Dermis blood vessel endothelial cell (primary cell): ENCODE measurements at places on chromosomes 2 and 18.

- no peak for DNase-seq
These were observed 677 bp upstream of the SMAD4 start for GRCh38 chr18:51029378-51029693.

DNA sequence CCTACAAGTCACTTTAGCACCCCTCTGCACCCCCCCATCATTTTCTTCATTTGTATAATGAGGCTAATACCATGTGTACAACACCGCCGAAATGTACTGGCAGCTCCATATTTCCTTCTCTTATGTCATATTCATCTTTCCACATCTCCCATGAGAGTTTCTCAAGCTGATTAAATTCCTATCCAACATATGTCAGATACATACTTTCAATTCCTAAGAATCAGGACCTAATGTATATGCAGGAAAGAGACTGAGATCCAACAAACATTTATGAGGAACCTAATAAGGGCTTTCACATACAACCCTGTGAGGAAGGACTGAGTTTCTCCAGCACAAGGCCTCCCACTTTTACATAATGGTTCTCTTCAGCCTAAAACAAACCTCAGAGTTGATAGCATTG, 41.9 kb downstream of the PRKD3 start:
- DNase-seq, result no peak

DNA sequence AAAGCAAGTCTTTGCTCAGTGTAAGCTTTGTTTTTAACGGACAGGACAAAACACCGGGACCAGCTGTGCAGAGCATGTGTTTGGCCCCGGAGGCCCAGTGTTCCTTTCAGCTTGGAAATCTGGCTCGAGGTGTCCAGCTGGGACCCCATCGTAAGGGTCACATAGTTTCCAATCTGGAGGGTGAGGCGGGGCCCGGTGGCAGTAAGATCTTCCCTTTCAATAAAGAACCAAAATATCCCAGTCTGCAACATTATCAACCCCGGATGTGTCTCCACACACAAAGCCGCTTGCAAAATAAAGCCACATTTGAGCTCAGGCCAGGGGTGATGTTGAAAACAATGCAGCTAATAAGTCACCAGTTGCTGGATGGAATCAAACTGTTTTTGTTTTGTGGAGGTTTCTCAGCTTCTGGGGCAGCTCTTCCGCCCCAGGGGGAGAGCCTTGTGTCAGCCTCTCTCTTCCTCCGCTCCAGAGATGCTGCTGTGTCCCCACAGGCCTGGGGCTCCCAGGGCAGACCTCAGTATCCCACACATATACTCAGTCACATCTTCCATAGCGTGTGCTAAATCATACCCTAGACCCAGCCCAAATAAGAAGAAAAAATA, 138.6 kb upstream of the GLI2 start:
- DNase-seq, result peak; percentile 92

- DNase-seq, result peak; percentile 23
These were observed 131.0 kb downstream of the ZAP70 start for GRCh38 chr2:97844311-97844859.

- DNase-seq, result no peak
These were observed 294.9 kb downstream of the FSIP2 start for GRCh38 chr2:186033541-186033940.

- DNase-seq, result no peak
These were observed 104.4 kb downstream of the OSBPL1A start for GRCh38 chr18:24293254-24293653.

DNA sequence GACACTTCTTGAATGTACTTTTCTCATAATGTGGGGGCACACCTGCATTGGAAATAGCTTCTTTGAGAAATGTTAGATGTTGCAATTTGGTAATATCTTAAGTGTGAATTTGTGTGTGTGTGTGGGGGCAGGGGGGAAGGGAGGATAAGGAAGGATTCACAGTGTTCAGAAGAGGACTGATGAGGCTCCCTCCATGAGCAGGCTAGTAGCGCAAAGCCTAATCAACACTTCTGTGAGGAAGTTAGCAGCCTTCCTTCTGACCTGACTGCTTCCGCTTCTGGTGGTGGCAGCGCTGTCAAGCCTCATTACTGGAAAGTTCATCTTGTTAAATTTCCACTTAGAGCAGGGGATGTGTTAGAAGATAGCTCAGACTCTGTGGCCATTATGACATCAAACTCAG, 295.4 kb upstream of the SPRED2 start:
- DNase-seq, result no peak

DNA sequence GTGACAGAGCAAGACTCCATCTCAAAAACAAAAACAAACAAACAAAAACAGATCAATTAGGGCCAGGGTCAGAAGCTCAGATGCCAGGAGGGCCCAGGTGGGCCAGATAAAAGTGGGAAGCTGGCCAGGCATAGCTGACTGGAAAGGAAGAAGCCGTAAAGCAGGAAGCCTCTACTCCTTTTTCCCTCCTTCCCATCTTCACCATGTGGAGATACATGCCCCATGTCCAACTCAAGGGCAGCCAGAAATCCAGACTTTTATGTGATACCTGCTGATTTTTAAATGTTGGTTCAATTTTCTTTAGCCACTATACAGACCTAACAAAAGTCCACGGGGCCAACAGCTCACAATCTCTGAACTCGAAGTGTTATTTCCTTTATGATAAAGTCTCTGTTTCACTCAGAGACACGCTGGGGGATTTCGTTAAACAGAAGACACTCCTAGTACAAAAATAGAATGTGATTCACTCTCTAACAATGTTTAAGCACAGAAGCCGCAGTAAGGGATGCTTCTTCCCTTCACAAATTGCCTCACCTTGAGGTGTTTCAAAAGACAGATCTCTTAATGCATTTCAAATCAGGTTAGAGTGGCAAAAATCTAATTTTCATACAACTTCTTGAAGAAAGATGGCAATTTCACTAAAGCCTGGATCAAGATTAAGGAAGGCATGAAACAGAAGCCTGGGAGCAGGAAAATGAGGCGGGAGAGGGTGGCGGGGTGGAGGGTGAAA, 14.0 kb downstream of the TMEM247 start:
- DNase-seq, result peak; percentile 28

- no peak for DNase-seq
These were observed 73.8 kb downstream of the MAP3K20 start for GRCh38 chr2:173149491-173149890.

DNA sequence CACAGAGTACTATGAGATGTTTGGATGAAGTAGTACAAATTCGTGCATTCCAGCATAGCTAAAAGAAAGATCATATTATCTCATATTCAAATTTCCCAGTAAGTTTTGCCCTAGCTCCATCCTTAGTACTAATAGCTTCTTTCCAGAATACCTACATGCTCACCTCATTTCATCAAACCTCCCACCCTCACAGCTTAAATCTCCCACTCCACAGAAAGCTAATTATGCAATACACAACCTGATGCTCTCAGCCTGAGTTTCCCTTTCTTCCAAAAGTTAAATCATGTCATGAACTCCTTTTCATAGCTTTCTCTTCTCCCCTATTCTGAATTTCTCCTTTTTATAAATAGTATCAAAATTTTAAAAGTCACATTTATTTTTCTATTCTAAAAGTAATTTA, 34.6 kb downstream of the DNAH6 start:
- DNase-seq, result no peak
